T47D (cell line): ENCODE measurements at places on chromosomes 3 and 15.

- no peak for DNase-seq
These were observed 96.0 kb upstream of the TLE3 start for GRCh38 chr15:70193734-70194133.

DNA sequence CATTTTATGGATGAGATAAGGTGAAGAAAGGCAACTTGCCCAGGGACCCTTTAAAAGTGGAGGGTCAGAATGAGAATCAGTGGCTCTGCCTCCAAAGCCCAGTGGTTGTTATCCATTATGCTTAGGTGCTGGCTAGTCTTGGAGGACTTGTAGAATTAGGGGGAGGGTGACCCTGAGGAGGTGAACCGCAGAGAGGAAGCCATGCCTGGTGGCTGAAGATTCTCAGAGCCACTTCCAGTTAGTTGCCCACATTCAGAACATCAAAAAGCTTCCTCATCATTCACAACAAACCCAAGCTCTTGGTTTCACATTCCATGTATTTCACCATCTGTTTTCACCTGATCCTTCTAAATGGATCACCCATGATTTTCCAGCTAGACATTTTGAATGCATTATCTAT is 11.2 kb downstream of the EBLN2 start:
- DNase-seq, result no peak

DNA sequence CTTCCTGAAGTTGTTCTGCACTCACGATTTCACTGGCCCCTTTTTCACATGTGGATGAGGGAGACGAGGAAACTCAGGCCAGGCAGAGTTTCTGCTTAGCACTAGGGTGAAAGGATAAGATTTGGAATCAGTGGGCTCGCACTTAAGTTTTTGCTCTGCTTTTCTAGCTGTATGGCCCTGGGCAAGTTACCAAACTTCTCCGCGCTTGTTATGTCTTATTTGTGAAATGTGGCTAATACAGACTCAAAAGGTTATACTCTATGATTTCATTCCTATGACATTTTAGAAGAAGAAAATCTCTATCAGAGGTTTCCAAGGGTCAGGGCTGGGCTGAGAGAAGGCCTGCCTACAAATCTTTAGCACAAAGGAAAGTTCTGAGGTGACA is 191.9 kb upstream of the LRIG1 start:
- DNase-seq, result no peak

DNA sequence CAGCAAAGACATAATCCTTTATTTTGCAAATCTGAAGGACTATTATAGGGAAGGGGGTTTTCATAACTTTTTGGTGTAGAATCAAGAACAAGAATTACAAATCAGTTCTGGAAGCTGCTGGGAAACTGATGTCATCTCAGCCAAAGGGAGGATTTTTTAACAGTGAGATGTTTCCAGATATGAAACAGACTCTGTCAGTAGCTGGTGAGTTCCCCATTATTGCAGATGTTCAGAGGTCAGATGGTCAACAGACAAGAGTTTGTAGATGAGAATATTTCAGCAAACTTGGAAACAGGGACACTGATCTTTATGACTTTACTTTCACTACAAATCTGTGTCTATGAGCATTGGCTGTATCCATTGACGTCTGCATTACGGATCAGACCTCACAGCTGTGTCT is 71.9 kb upstream of the LPP start:
- DNase-seq, result no peak

DNA sequence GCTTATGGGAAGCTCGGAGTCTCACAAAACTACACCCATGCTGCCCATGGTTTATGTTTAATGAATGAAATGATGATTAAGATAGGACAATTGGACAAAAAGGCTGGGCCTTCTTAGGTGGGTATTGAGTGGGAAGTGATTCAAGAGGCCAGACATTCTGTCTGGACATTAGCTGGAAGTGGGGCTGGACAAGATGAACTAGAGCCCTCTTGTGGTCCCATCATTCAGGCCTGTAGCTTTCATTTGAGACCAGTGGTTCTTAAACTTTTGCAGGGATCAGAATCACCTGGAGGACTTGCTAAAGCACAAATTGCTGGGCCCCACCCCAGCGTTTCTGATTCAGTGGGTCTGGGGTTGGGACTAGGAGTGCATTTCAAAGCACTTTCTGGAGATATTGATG is 290.4 kb upstream of the CTDSPL start:
- peak; percentile 34 for DNase-seq

GRCh38 chr3:152961323-152961722 is 126.4 kb downstream of the P2RY1 start:
- peak; percentile 53 for DNase-seq

DNA sequence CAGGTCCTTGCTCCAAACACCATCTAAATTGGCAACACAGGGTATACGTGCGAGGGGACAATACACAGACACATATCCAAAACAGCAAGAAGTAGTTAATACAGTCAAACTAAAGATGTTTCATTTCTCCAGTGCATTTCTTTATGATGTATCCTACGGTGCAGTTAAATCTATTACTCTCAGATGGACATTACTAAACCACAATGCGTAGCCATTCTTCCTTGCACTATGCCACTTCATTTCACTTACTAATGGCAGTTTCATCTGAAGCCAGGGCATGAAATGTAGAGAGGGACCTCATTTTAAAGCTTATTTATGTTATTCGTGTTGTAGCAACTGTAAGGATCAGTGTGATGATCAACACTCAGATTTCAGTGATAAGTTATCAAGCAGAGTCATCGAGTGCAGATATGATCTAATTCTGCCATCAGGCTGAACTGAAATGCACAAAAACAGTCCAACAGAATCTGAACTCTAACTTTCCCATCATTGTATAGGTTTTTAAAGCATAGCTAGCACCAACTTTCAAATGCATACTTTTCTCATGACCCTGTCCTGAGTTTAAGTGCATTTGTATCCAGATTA is 14.5 kb downstream of the TNIK start:
- DNase-seq, result no peak

DNA sequence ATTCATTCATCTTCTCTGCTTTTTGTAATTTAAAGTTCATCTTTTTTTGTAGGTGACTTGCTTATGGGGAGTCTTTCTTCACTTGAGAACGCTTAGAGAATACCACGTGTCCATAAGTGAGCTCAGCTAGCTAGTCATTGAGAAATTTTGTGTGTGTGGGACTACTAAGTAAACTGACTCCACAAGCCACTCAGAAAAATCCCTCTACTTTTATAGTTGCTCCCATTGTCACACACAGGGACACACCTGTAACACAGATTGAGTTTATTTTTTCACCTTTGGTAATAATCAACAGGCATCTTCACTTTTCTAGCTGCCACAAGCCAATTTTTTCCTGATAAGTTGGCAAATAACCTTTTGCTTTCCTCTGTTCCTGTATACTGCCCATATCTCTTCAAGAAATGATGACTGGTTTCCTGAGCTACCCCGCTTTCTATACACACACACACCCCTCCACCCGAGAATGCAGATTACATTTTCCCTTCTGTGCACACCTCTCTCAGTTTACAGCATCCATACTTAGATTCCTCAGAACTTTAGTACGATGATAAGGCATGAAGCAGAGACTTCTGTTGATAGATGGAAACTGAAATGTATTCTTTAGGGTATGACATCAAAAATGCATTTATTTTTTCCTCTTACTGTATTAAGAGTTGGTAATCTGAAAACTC is 4.6 kb downstream of the TSC22D2 start:
- peak; percentile 37 for DNase-seq

- no peak for DNase-seq
These were observed 357.8 kb upstream of the TBL1XR1 start for GRCh38 chr3:177554895-177555759.

GRCh38 chr3:59963676-59964075 is 913.9 kb upstream of the CFAP20DC start:
- DNase-seq, result no peak
